ENCODE measurements at places on chromosomes 11 and 22. TPM values are rescaled to one million over a fixed set of nuclear protein-coding genes. Genes with fewer than 3 reads are reported as not detected.

Gene FOLR3
- 0.17 TPM for total RNA-seq

Gene PKDREJ
- not detected for total RNA-seq

Gene MUC5B
- total RNA-seq: not detected

Gene OR2AG1
- not detected for total RNA-seq

Gene PGAP2
- total RNA-seq: 12.4 TPM

Gene PRG3
- not detected for total RNA-seq

Gene YIF1A
- 221 TPM for total RNA-seq

Gene KRTAP5-5
- not detected for total RNA-seq

Gene GUCY1A2
- total RNA-seq: 0.39 TPM

Gene ACR
- not detected for total RNA-seq

Gene CCDC88B
- 0.07 TPM for total RNA-seq

Gene RCOR2
- total RNA-seq: 1.1 TPM

Gene DENND6B
- 0.20 TPM for total RNA-seq

Gene PKP3
- total RNA-seq: 10.6 TPM

Gene ZP1
- not detected for total RNA-seq

Gene FAM83F
- not detected for total RNA-seq

Gene SLC39A13
- 23.2 TPM for total RNA-seq

Gene SLC35C1
- 11.0 TPM for total RNA-seq

Gene P2RY2
- total RNA-seq: 0.84 TPM

Gene INS
- total RNA-seq: not detected

Gene NFAM1
- not detected for total RNA-seq

Gene TRIM49C
- total RNA-seq: not detected

Gene NRIP3
- 35.6 TPM for total RNA-seq

Gene ANO9
- total RNA-seq: 0.20 TPM

Gene C11orf91
- not detected for total RNA-seq

Gene FGF4
- not detected for total RNA-seq

Gene OR8G1
- not detected for total RNA-seq

Gene AIFM3
- 0.47 TPM for total RNA-seq
